ENCODE measurements at places on chromosomes 7 and 10.

- no peak for DNase-seq
Observed at GRCh38 chr10:21715531-21716195, 181.6 kb downstream of the MLLT10 start.

DNA sequence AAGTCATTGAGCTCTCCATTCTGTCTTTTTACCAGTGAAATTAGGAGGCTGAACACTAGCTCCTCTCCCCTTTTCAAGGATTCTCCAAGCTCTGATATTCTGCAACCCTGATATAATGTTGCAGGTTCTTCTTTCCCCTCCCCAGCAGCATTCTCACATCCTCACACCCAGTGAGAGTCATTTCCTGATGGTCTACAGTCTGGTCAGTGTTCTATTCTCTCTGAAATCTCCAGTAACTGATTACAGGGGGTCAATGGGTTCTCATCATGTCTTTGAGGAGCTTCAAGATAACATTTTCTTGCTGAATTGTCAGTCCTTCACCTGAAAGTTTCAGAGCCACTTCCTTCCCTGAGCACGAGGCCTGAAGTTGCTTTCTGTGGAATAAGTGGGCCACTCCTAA, 299.4 kb downstream of the PTEN start:
- no peak for DNase-seq

GRCh38 chr7:151095828-151096475, 9.7 kb downstream of the AGAP3 start:
- DNase-seq, result no peak

- no peak for DNase-seq
Observed at GRCh38 chr10:127012071-127012768, 107.0 kb downstream of the DOCK1 start.

GRCh38 chr10:121058082-121058481, 206.9 kb downstream of the WDR11 start:
- no peak for DNase-seq

GRCh38 chr7:75876126-75876881, 2.5 kb upstream of the RHBDD2 start:
- no peak for DNase-seq

- no peak for DNase-seq
Observed at GRCh38 chr7:92794831-92795230, 41.5 kb downstream of the CDK6 start.

GRCh38 chr10:118506671-118507590, 88.5 kb downstream of the PRLHR start:
- DNase-seq, result no peak

- DNase-seq, result no peak
Observed at GRCh38 chr7:155201325-155202087, 96.2 kb upstream of the INSIG1 start.

GRCh38 chr10:126475074-126475691, 86.9 kb upstream of the ADAM12 start:
- DNase-seq, result no peak

GRCh38 chr7:51545131-51545530, 228.5 kb upstream of the COBL start:
- no peak for DNase-seq

DNA sequence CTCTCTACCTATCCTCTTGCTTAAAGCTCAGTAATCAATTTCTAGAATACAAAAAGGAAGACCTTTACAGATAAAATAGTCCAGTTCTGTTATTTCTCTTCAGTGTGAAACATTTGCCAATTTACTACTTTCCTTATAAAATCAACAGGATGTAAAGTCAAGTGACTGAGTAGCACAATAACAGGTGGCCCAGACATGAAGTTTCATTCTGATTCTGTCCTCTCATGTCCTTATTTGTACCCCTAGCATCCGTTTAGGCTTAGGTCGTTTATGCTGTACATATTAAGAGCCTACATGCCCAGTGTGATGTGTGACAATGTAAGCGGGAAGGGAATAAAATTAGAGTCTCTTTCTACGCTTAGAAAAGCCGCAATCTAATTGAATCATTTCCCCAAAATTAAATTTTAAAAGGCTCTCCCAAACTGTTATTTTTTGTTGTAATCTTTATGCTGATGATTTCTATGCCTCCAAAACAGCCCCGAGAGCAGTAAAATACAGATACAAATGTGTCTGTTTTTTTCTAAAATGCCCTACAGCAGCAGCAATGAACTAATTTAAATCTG, 29.1 kb downstream of the EPC1 start:
- DNase-seq, result peak; percentile 4

GRCh38 chr10:116274064-116274904, 1.3 kb upstream of the GFRA1 start:
- DNase-seq, result no peak

DNA sequence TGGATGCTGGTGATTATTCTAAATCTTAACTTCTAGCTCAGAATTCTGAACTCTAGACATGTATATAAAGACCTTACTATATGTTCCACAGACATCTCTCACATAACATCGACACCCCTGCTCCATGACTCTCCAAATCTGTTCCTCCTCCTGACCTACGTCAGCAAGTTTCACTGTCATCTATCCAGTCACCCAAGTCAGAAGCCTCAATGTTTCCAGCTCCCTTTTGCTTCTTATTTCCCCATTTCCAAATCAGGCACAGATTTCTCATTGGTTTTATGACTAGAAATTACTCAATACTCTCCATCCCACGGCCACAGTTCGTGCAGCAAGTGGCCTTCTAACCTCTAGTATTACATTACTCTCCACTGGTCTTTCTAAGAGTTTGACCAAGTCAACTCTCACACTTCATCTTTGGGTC, 28.5 kb downstream of the EPC1 start:
- DNase-seq, result no peak

DNA sequence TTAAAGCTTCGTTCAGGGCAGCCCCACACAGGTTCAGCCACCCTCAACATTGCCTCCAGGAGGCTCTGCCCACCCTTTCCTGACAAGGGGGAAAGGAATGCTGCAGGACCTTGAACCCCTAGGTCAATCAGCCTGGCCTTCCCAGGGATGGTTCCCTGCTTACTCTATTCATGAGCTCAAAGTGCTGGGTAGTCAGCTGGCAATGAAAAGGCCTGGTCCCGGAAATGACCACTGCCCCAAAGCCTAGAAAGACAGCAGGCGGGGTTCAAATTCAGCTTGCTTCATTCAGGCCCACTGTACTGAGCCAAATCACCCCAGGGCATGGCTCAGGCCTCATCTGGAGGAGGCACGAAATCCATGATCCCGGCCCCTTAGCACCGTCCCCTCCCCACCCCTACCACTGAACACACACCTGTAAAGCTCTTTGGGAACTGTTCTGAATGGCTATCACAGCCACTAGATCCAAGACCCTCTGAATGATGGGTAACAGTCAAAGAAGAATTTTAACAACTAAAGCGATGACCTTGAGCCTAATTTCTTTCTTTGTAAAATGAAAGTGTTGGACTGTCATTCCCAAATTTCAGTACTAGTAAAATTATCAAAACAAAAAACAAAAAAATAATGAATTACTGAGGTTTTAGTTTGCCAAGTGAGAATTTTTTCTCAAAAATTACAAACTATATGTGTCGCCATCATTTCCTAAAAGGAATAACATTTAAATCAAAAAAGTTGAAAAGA, 1.0 kb downstream of the URGCP start:
- no peak for DNase-seq

GRCh38 chr10:19247843-19248242, 199.2 kb downstream of the MALRD1 start:
- DNase-seq, result no peak

DNA sequence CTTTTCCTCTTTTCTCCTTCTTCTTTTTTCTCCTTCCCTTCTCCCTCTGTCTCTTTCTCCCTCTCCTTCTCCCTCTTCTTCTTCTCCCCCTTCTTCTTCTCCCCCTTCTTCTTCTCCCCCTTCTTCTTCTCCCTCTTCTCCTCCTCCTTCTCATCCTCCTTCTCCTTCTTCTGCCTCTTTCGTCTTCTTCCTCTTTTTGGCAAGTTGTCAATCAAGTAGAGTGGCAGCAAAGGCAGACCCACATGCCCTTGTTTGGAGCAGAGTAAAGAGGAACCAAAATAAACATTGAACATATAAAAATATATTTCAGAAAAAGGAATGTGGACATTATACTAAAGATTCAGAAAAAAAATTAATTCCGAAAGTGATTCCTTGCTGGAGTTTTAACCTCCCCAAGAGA, 59.6 kb upstream of the ZNF33B start:
- DNase-seq, result no peak

DNA sequence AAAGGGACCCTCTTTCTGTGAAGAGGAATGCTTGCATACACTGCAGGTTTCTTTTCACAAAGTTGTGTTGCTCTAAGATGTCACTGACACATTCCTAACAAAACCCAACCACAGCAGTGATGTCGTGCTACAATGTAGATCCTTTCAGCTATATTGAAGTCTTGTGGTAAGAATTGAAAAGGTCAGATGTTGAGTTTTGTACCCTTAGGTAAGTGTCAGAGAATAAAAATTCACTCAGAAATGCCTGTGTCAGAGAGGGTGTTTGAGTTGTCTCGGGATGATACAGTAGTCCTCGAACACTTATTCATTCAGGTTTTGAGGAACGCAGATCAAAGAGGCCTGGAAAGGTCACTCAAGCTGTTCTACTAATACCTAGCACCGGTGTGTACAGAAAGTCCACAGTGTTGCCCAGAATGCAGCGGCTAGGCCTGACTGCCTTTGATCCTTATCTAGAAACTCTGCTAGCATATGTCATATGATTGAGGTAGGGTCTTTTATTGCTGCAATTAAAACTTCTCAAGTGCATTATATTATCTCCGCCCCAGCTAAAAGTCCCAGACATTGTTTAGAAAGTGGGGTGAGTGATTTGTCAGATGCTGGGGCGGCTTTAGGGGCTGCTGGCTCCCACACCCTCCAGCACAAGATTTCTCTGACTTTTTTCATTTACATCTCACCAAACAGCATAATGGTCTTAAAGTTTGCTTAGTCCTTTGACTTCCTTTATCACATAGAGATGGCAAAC, 26.0 kb downstream of the RNF32 start:
- DNase-seq, result no peak

DNA sequence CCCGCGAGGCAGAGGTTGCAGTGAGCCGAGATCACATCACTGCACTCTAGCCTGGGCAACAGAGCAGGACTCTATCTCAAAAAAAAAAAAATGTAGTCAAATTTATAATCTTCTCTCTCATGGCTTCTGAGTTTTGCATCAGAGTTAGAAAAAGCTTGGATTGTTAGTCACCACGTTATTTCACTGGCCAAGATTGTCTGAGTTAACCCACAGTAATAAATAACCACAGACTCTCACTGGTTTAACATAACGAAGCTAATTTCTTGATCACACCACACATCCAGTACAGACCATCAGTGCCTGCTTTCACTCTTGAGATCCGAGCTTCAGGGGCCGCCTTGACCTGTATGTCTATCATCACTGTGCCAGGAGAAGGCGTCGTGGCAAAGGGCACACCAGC, 116.8 kb upstream of the JCAD start:
- no peak for DNase-seq

GRCh38 chr10:130491693-130492050, 355.5 kb downstream of the GLRX3 start:
- no peak for DNase-seq

DNA sequence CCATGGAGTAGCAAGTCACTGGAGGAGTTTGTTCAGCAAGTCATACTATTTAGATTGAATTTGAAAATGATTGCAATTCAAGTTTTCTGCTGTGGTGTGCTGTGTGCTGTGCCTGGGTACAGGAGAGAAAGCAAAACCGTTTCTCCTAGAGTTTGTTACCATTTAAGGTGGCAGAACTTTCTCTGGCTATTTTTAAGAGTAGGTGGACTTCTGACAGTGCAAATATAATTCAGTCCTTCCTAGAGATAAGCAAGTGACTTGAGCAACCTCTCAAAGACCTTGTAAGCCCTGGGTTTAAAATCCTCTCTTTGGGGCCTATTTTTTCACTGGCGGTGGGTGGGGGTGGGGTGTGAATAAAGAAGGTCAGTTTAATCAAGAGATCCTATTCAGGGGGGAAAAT, 42.9 kb upstream of the FGL2 start:
- no peak for DNase-seq

DNA sequence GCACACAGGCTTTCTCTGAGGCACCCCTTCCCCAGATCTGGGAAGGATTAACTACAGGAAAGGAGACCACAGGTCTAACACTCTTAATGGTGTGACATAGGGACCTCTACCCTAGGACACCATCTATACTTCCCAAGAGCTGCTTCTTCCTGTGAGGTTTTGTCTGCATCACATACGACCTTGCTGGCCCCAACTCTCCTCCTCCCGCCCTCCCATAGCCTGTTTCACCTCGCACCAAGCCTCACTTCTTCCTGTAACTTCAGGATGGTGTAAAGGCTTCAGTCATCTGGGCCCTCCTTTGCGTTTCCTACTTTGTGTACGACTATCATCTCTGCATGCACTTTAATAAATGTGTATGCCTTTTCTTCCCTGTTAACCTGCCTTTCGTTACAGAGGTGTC, 274.3 kb downstream of the KLF6 start:
- DNase-seq, result no peak

DNA sequence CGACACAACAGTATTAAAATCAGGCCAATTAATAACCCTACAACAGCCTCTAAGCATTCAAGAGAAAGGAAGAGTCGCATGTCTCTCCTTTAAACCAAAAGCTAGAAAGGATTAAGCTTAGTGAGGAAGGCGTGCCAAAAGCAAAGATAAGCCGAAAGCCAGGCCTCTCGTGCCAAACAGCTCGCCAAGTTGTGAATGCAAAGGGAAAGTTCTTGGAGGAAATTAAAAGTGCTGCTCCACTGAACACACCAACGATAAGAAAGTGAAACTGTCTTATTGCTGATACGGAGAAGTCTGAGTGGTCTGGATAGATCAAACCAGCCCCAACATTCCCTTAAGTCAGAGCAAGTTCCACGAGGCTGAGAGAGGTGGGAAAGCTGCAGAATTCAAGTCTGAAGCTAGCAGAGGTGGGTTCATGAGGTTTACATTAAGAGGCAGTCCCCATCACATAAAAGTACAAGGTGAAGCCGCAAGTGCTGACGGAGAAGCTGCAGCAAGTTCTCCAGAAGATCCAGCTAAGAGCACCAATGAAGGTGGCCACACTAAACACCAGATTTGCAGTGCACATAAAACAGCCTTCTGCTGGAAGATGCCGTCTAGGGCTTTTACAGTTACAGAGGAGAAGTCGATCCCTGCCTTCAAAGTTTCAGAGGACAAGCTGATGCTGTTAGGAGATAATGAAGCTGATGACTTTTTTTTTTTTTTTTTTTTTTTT, 194.8 kb downstream of the MAD1L1 start:
- no peak for DNase-seq
